ENCODE measurements at places on chromosomes 3 and 15. TPM values are rescaled to one million over a fixed set of nuclear protein-coding genes. Genes with fewer than 3 reads are reported as not detected.

The CLDN18 gene
- not detected for total RNA-seq

The PYGO1 gene
- total RNA-seq = 7.6 TPM

The LCTL gene
- total RNA-seq = not detected

The CD200R1L gene
- total RNA-seq = not detected

The C3orf85 gene
- not detected for total RNA-seq

The PLEKHO2 gene
- total RNA-seq = 5.9 TPM

The PTH1R gene
- 1.8 TPM for total RNA-seq

The IGF2BP2 gene
- 12.8 TPM for total RNA-seq

The C3orf18 gene
- 2.1 TPM for total RNA-seq

The ECE2 gene
- not detected for total RNA-seq

The FGF7 gene
- total RNA-seq = not detected

The GPR15 gene
- not detected for total RNA-seq

The GDPGP1 gene
- total RNA-seq = 4.3 TPM

The HACD2 gene
- 30.2 TPM for total RNA-seq

The SEMA3F gene
- 11.5 TPM for total RNA-seq

The CSPG4 gene
- total RNA-seq = 0.13 TPM

The FGF12 gene
- total RNA-seq = 0.81 TPM

The NANOGP8 gene
- total RNA-seq = not detected

The EIF4E3 gene
- total RNA-seq = 3.8 TPM

The HOMER2 gene
- total RNA-seq = 17.5 TPM

The AGTR1 gene
- 0.72 TPM for total RNA-seq

The ROPN1 gene
- not detected for total RNA-seq
